ENCODE measurements at places on chromosomes 4 and X.

DNA sequence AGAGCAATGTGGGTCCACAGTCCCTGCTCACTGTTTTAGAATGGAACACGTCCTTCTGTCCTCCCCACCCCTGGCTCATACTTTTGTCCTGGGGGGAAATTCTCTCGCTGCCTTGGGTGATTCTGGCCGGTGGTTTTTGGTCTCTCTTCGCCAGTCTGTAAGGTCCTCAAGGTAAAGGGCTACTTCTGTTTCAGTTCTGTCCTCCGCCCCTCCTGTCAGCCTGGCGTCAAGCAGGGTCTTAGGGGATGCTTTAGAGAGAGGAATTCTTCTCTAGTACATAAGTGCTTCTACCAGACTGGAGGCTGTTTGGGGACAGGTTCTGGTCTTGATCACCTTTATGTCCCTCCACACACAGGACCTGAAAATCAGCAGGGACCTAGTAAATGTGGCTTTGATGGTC lies 617 bp upstream of the MRFAP1L1 start:
- no peak for DNase-seq

DNA sequence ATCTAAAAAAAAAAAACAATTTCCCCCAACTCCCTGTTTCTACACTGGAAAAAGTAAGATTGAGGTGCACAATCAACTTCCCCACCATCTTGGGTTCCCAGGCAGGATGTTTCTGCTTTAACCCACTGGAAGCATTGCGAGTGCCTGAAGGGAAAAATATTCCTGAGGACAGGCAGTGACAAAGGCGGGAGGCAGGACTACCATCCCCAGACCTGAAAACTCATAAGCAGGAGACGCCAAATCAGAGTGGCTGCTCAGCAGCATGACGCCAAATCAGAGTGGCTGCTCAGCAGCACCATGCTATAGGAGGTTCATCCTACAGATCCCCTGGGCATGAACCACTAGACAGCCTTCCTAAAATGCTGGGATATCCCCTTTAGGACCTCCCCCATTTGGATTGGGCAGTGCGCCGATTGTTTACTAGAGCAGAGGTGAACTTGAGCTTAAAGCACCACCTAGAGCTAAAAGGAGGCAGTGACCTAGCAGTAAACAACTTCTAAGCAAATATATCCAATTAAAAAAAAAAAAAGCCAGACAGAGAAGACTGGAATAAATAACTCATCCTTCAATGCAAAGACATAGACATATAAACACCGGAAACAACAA lies 35.0 kb upstream of the GK start:
- DNase-seq, result no peak

DNA sequence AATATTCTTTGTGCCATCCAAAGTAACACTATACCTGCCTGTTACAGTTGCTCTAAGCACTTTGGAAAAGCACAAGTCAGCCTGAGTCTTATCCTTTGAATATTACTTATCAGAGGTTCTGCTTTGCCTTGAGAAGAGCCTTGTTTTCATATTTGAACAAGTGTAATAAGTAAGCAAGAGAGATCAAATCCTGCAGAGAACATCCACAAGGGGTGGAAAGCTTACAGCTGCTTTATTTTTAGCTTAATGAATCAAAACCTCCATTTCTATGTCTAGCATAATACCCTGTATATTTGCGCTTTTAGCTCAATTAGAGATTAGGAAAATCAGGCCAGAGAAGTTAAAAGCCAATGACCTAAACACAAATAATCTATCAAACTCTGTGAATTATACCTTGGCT lies 139.8 kb downstream of the CDS1 start:
- DNase-seq, result no peak

GRCh38 chr4:155666344-155667221 lies at the start of gene GUCY1A1:
Gene GUCY1A1 (plus strand): TSS chr4:155666848. CDS start chr4:155696868, 30,020 bp downstream.
- no peak for DNase-seq

DNA sequence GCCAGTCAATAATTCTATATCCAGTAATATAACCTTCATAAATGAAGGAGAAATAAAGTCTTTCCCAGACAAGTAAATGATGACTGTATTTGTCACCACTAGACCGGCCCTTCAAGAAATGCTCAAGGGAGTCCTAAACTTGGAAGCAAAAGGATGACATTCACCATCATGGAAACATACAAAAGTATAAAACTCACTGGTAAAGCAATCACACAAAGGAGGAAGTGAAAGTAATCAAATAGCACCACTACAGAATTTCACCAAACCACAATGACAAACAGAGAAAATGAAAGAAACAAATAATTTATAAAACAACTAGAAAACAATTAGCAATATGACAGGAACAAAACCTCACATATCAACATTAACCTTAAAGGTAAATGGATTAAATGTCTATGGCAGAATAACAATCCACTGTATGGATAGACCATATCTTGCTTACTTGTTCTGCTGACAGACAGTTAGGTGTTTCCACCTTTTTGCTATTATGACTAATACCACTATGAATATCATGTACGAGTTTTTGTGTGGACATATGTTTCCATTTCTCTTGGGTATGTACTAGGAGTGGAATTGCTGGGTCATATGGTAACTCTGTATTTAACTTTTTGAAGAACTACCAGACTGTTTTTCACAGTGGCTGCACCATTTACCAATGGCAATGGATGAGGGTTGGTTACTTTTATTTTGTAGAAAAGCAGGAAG lies 44.9 kb downstream of the NAT8L start:
- no peak for DNase-seq

DNA sequence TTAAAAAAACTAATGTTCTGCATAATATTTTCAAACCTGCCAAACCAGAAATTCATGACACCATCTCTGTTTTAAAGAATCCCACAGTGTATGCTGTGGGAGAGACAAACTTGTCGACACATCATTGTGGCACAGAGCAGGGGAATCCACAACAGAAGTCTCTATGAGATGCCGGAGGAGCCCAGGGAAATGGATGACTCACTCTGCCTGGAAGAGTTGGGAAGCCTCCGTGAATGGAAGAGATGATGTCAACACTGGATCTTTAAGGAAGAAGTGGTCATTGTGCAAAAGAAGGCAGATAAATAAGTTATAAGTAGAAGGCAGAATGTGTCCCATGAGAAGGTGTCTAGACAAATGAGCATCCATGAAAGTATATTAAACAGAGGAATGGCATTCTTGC lies 595.1 kb downstream of the RAB28 start:
- DNase-seq, result no peak

GRCh38 chr4:98646422-98646821 lies 12.0 kb downstream of the TSPAN5 start:
- no peak for DNase-seq

- DNase-seq, result no peak
Measured at GRCh38 chrX:120697053-120697452, 67.2 kb upstream of the C1GALT1C1 start.

DNA sequence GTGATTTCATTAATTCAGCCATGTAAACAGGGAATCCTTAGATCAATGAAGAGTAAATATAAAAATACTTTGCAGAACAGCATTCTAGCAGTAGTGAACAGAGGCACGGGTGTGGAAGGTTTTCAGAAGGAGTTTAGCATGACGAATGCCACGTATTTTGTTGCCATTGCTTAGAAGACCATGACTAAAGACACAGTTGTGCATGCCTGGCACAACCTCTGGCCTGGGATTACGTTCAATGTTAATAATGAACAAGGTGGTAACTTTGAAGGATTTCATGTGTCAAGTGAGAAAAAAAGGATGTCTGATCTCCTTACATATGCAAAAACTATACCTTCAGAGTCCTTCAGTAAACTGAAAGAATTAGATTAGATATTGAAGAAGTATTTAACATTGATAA lies 171.9 kb downstream of the MAGEB5 start:
- DNase-seq, result no peak
